Activated CD4-positive, alpha-beta T cell treated with anti-CD3 and anti-CD28 coated beads, Interleukin-2, amount 50 U/mL, for 48 hours (primary cell): ENCODE measurements at places on chromosomes 11 and 22.

- no peak for DNase-seq
Measured at GRCh38 chr22:32634421-32634981, 159.9 kb downstream of the FBXO7 start.

DNA sequence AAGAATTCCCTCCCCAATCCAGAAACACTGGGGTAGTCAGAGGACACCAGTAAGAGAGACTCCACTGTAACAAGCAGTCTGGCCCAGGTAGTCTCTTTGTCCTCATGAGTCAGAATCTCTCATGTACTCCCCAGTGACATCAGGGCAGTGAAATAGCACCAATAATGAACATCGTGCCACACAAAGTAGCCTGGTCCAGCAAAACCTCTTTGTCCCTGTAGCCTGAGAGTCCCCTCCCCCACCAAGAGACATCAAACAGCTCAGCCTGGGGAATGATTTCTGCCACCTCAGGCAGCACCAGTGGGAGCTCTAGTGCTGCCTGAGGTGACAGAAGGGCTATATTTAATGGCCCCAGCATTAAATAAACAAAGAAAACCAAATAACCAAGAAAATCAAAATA is 88.1 kb downstream of the SBF2 start:
- no peak for DNase-seq

- no peak for DNase-seq
Measured at GRCh38 chr11:9639985-9640384, 23.9 kb upstream of the SWAP70 start.

DNA sequence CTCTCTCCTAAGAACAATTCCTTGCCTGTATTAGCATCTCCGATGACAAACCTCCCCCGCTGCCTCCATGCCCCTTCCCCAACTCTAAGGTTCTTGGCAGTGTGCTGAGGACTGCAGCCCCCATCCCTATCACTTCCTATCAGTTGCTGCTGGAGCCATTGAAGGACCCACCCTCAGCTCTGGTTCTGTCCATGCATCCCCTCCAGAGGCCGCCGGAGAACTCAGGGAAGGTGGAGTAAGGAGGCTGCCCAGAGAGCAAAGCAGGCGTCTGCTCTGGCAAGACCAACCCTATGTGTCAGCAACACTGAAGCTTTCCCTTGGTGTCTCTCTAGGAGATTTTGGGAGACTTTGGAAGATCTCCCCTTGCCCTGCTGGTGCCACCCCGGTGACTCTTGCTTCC is 1139.5 kb downstream of the TBC1D22A start:
- DNase-seq, result no peak

DNA sequence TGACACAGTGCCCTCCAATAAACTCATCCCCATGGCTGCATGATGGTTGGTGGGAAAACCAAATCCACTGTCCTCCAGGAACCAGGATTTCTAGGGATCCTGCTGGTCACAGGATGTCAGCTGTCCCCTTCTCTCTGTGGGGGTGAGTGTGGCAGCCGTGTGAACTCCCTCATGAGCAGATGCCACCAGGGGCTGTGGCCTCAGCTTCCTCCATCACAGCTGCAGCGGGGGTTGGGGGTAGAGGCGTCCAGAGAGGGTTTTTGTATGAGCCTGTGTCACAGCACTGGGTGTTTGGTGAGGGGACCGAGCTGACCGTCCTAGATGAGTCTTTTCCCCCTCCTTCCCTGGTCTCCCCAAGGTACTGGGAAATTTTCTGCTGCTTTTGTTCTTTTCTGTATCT is 26.4 kb downstream of the IGLL5 start:
- DNase-seq, result no peak

- no peak for DNase-seq
Measured at GRCh38 chr11:33375688-33376311, 118.6 kb downstream of the HIPK3 start.

DNA sequence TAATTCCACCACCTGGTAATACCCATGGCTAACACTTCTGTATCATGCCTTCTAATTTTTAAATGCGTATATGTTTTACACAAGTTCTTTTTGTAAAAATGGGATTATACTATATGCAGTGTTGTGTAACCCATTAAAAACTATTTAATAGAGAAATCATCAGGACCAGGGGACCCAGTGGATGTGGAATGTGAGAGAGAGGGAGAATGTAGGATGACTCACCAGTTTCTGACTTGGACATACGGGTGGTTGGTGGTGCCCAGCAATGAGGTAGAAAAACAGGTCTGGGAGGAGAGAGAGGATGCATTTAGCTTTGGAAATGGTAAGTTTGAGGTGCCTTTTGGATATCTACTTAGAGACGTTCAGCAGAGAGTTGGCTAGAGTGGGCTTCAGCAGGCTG is 112.0 kb upstream of the TBCEL start:
- no peak for DNase-seq

- DNase-seq, result no peak
Measured at GRCh38 chr11:36300650-36301049, 4.6 kb downstream of the PRR5L start.

- no peak for DNase-seq
Measured at GRCh38 chr11:43866969-43867368, 13.7 kb upstream of the ALKBH3 start.

GRCh38 chr22:47695176-47695575 is 932.7 kb downstream of the TBC1D22A start:
- no peak for DNase-seq

- no peak for DNase-seq
Measured at GRCh38 chr11:93846411-93846810, 4.0 kb downstream of the VSTM5 start.

GRCh38 chr22:29133603-29134133 is 60.8 kb downstream of the KREMEN1 start:
- no peak for DNase-seq

DNA sequence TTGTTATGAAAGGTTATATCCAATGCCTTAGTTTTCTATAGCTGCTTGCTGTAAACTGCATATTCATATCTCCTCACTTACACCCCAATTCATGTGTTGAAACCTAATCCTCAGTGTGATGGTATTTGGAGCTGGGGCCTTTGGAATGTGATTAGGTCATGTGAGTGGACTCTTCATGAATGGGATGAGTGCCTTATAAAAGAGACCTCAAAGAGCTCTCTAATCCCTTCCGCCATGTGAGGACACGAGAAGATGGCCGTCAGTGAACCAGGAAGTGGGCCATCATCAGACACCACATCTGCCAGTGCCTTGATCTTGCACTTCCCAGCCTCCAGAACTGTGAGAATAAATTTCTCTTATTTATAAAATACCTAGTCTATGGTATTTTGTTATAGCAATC is 79.3 kb downstream of the CYP2R1 start:
- no peak for DNase-seq

DNA sequence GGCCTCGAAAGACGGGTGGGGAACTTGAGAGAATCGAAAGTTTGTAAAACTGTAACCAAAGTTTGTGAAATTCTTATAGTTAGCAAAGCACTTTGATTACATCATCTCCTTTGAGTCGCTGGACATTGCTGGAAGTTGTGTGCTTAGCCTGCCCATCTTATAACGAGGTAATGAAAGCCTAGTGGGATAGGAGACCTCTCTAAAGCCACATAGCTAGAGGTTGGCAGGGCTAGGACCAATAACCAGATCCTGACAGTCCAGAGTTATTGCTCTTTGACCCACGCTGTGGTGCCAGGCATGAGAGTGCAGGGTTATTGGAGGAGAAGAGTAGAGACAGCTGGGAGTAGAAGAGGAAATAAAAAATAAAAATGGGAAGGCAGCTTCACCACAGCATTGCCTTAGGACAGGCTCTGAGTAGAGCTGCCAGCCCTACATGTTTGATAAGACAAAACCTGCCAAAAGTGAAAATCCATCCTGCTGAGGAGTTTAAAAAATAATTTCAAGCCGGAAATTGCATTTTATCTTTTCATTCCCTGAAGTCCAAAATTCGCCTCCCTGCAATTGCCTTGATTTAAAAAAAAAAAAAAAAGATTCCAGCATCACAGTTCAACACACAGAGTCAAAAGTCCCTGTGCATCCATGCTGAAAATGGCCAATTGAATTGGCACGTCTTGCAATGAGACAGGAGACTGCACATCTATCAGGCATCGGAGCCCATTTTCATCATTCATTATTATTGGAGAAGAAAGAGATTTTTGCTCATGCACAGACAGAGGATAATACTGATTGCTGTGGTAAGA is 225.5 kb upstream of the POU2AF2 start:
- no peak for DNase-seq

DNA sequence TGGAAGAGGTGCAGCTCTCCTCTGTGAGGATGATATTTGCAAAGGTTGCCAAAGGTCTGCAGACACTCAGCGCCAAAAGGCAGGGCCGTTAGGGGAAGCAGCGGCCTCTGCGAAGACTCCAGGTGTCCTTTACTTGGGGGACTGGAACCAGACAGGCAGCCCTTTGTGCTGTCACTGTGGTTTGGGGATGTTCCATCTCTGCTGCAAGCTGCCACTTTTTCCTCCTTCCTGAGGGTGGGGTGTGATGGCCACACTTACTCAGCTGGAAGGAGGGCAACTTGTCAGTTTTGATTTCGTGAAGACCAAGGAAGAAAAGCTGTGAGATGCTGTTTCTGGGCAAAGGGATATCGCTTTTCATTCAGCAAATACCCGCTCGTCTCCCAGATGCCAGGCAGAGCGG is 96.5 kb upstream of the PRR5 start:
- no peak for DNase-seq

GRCh38 chr11:118690553-118691304 is 11.3 kb upstream of the TREH start:
- DNase-seq, result no peak
